ENCODE measurements at places on chromosomes 11 and 22.

DNA sequence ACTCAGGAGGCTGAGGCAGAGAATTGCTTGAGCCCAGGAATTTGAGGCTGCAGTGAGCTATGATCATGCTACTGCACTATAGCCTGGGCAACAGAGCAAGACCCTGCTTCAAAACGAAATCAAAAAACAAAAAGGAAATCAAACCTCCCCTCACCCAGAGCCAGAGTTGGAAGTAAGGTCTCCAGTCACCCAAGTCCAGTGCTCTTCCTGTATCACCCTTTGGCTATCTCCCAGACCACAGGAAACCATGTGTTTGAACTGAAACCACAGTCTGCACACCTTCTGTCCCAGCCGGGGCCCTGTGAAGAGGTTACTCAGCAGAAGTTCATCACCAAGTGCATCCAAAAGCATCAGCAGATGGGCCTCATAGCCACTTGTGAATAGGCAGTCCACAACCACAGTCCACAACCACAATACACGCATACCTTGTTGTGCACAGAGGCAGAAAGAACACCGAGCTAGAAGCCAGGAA is 4.6 kb downstream of the MYH9 start:
- DNase-seq, result no peak

- no peak for DNase-seq
These were observed 84.2 kb downstream of the FBXO7 start for GRCh38 chr22:32558681-32559355.

GRCh38 chr11:46026606-46027293 is 94.5 kb downstream of the PHF21A start:
- no peak for DNase-seq

- no peak for DNase-seq
These were observed 1.5 kb downstream of the TMEM121B start for GRCh38 chr22:17119481-17120202.

DNA sequence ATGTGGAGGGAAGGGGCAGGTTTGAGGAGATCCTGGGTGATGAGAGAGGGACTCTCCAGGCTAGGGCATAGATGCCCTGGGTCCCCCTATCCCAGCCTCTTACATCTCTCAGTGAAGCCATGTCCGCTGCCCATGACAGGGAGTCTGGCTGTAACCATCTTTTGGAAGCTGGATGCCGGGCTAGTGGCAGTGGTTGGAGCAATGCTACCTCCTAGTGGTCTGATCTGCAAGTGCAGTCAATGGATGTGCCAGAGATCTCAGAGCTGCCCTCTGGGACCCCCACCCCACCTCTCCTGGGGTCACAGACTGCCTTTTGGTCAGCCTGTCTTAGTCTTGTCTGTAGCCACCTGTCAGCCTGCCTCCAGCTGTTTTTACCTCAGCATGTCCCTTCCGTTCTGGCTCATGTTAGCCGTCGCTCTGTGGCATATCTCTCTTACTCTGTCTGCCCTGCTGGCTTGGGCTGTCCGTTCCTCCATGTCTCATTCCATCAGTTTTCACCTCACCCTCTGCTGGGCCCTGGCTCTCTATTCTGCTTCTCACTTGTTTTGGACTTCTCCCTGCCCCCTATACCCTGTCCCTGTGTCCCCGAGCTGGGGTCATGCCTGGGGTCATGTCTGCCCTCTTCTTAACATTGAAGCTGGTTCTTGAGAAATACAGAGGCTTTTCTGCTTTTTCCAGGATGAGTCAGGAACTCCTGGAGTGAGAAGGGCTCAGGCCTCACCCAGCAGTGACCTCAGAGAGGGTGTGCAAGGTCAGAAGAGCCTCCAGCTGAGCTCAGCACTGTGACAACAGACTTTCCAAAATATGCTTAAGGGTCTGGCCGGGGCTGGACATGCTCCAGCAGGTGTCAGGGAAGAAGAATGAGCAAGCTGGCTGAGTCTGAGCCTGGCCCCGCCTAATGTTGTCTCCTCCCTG is 52.0 kb upstream of the THY1 start:
- peak; percentile 87 for DNase-seq

DNA sequence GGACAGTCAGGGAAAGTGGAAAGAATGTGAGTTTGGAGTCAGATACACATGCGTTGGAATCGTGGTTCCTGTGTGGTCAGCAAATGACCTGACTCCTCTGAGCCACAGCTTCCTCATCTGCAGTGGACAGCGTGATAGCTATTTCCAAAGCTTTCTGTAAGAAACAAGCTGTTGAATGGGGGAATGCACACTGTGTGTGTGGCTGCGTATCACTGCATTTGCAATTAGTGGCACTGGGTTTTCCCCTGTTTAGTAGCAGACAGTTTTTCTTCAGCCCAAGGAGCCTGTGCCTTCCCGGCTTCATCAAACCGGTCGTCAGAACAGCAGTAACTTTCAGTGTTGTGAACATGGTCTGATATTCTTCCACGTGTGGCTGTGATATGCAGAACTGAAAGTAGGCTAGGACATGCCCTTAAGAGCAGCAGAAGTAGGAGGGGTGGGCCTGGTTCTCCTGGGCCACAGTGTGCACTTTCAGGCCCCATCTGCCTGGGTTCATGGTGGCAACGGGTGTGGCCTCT is 121.5 kb downstream of the RRAS2 start:
- DNase-seq, result no peak

DNA sequence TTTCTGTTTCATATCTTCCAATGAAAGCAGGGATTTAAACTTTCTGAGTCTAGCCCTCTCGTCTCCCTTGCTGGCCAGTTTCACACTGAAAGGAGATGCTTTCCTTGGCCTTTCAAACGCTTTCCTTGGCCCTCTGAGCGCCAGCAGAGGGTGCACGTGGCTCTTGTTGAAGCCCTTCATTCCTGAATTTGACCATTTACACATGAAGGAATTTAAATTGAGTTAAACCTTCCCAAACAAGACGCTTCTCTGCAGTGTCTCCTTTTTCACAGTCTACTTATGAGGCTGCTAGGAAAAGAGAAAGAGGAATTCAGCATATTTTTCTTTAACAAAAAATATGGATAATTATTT is 21.6 kb downstream of the NNMT start:
- no peak for DNase-seq

DNA sequence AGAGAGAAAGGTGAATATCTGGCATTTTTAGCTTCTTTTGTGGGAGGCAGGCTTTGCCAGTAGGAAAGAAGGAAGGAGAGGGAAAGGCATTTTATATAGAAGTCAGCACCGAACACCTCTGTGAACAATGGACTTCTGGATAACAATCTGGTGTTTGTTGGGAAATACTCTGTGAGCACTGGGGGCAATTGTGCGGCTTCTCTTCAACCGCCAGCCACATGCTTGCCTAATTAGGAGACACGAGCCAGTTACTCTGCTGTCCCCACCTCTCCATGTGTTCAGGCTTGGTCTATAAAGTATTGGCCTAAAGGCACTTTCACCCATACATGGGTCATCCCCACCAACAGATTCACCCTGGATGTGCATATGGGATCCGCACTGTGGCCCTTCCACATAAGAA is 523.6 kb downstream of the NTM start:
- DNase-seq, result no peak

GRCh38 chr22:47111626-47112581 is 349.5 kb downstream of the TBC1D22A start:
- DNase-seq, result no peak

Measured in vagina (tissue), 2 donors.